ENCODE measurements at places on chromosomes 11 and 22. TPM values are rescaled to one million over a fixed set of nuclear protein-coding genes. Genes with fewer than 3 reads are reported as not detected.

GRCh38 chr11:113072237-113072858, 111.1 kb downstream of the NCAM1 start:
- no peak for DNase-seq

The KLHDC7B gene
- 16.1 TPM for total RNA-seq

DNA sequence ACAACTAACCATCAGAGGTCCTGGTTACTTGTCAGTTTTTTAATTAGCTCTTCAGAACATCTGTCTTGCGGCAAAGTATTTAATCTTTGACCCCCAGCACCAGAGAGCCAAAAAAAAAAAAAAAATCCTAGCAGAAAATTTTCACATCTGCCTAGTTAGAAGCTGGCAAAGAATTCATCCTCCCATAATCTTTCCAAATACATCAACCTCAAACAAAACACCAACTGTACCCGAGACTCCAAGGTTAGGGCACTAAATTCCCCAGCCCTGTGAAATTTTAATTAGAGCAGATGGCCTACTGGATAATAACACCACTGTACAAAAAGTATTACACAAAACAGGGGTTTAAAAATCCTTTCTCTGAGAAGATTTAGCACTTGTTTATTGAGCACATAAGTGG, 55.7 kb downstream of the RAB38 start:
- DNase-seq = no peak

DNA sequence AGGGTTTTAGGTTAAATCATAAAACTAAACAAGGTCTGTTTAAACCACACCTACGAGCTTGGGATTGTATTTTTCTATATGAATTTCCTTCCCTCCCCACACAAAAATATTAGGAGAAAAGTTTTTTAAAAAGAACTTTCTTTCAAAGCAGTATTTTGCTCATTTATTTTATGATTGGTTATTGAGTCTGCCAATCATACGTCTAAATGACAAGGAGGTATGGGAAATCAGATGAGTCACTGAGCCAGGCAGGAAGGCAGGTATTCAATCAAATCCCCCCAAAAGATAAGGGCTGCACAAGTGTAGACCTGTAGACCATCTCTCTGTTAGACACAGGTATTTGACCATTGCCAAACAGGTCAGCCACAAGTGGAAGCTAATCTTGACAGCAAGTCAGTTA, 440.1 kb upstream of the CCDC90B start:
- DNase-seq = no peak

The NXPE2 gene
- 0.22 TPM for total RNA-seq

GRCh38 chr11:63491636-63492372, 837 bp upstream of the PLAAT5 start:
- DNase-seq = no peak
